T-cell (primary cell): ENCODE measurements at places on chromosomes 1 and 21.

- H3K36me3 ChIP-seq = no peaks in the 10 kb centered on the region
- no peaks in the 10 kb centered on the region for H3K27me3 ChIP-seq
- H3K27ac ChIP-seq = no peak overlapping the region
Observed at GRCh38 chr1:65985393-65986066, 192.8 kb downstream of the PDE4B start.

DNA sequence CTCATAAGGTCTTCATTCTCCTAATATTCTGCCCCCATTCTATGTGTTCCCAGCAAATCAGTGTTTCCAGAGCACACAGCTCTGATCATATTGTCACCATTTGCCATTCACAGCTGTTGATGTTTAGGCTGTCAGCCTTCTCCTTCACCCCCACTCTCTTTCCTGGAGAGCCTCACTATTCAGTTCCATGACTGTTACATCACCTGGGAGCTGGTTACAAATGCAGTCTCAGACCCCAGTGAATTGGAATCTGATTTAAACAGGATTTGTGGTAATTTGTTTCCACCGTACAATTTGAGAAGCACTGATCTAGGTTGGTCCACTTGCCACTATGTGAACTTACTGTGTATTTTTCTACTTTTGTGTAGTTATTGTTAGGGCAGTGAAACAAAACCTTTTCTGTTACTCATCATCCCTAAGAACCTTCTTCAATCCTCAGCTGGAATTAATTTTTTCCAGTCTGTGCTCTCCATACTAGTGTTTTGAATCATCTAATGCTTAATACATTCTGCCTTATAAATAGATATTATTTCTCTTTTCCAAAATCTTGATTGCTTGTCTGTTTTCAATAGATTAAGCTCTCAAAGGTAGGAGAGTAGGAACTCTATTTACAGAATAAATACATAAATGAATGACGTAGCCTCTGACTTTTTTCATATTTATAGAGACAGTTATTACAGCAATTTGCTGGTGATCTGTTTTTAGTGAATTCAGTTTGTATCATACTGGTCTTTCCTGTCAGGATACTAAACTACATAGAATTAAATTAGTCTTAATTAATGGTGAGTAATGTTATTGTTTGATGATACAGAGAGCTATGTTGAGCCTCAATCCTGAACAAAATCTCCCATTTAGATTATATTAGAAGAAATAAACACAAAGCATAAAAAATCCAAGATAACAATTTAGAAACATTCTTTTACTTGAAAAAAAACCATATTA is 8.1 kb downstream of the SNX7 start:
- no peak overlapping the region for H3K27ac ChIP-seq
- H3K36me3 ChIP-seq = no peaks in the 10 kb centered on the region
- no peak overlapping the region for H3K4me3 ChIP-seq
- no peak for DNase-seq

GRCh38 chr1:78840453-78841271 is 165.9 kb downstream of the ADGRL4 start:
- no peaks in the 10 kb centered on the region for H3K27me3 ChIP-seq
- no peak overlapping the region for H3K27ac ChIP-seq
- H3K36me3 ChIP-seq = no peaks in the 10 kb centered on the region
- no peak for DNase-seq
- no peak overlapping the region for H3K4me3 ChIP-seq
- H3K4me1 ChIP-seq = peaks cover 2% of the 10 kb centered on the region

GRCh38 chr1:234437423-234438171 is 41.4 kb downstream of the TARBP1 start:
- H3K4me3 ChIP-seq = no peak overlapping the region
- H3K36me3 ChIP-seq = peaks cover 30% of the 10 kb centered on the region
- no peaks in the 10 kb centered on the region for H3K4me1 ChIP-seq
- no peaks in the 10 kb centered on the region for H3K27me3 ChIP-seq
- H3K27ac ChIP-seq = no peak overlapping the region
- DNase-seq = no peak

DNA sequence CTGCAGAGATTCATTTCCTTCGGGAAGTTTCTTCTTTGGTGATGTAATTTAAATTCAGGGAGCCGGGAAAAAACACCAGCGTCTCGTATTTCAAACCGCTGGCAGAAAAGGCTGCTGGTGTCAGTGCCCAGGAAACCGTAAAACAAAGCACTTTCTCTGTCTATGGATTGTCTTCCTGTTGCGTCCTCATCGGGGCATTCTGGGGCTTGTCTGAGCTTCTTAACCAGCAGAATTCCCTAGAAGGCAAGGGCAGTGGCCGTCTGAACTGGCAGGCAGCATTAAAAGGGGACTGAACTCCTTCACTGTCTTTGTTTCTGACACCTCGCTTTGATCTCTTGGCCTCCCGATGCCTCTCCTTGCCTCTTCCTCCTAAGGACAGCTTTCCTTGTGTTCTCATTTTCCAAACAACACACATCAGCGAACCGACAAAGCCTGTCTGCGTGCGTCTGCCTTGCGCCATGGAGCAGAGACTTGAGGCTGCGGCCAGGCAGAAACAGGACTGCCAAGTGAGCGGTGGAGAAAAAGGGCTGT is 391.6 kb upstream of the VAMP3 start:
- no peak for DNase-seq
- H3K4me3 ChIP-seq = no peak overlapping the region
- no peak overlapping the region for H3K27ac ChIP-seq
- no peaks in the 10 kb centered on the region for H3K36me3 ChIP-seq
- H3K4me1 ChIP-seq = no peaks in the 10 kb centered on the region

- peaks cover 6% of the 10 kb centered on the region for H3K4me1 ChIP-seq
- DNase-seq = no peak
- peaks cover 32% of the 10 kb centered on the region for H3K36me3 ChIP-seq
- peaks cover 2% of the 10 kb centered on the region for H3K27me3 ChIP-seq
- H3K27ac ChIP-seq = no peak overlapping the region
- H3K4me3 ChIP-seq = peak overlapping the region; percentile 55
Observed at GRCh38 chr1:6234502-6235295, 1.1 kb downstream of the ICMT start.

DNA sequence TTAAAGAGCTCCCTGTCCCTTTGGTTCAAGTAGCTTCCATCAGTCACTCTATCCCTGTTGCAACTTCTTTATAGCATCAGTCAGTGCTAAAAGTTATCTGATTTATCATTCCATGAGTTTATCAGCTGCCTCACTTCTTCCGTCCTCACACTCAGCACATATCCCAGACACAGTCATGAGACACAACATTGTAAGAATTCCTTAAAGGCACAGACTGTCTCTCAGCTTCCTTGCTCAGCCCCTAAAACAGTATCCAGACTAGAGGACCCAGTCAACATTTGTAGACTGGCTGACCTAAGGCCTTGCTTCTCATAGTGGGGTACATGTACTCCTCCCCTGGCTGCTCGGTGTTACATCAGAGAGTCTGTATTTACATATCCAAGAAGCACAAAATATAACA is 164.9 kb upstream of the ADGRL2 start:
- no peak overlapping the region for H3K4me3 ChIP-seq
- no peak for DNase-seq
- H3K4me1 ChIP-seq = no peaks in the 10 kb centered on the region
- H3K27ac ChIP-seq = no peak overlapping the region
